Cerebellum (tissue), 4 donors: ENCODE measurements at places on chromosomes 1 and 21. TPM values are rescaled to one million over a fixed set of nuclear protein-coding genes. Genes with fewer than 3 reads are reported as not detected.

OR14A2 gene
- total RNA-seq: not detected

CROCC gene
- 17.2 TPM for total RNA-seq

RAB4A gene
- total RNA-seq: 26.5 TPM

GATAD2B gene
- 19.4 TPM for total RNA-seq

SPRR2A gene
- total RNA-seq: not detected

OR2T33 gene
- total RNA-seq: 0.64 TPM

ZNF683 gene
- total RNA-seq: not detected

AKIRIN1 gene
- total RNA-seq: 48.7 TPM

GBP2 gene
- 0.54 TPM for total RNA-seq

IFNLR1 gene
- total RNA-seq: 0.54 TPM

GPR37L1 gene
- 1.1 TPM for total RNA-seq

HMGN1 gene
- 153 TPM for total RNA-seq

TNFRSF18 gene
- not detected for total RNA-seq

LRRC8B gene
- total RNA-seq: 18.0 TPM

KRTAP10-9 gene
- total RNA-seq: not detected

SLAMF9 gene
- not detected for total RNA-seq

PDZK1 gene
- 0.91 TPM for total RNA-seq

KPRP gene
- not detected for total RNA-seq

PLA2G2A gene
- total RNA-seq: not detected

CD48 gene
- total RNA-seq: 0.45 TPM

AMY1B gene
- not detected for total RNA-seq

TNFSF18 gene
- 1.7 TPM for total RNA-seq

NEGR1 gene
- total RNA-seq: 28.7 TPM

IGSF21 gene
- total RNA-seq: 17.3 TPM

KRTAP19-1 gene
- total RNA-seq: not detected

MPL gene
- total RNA-seq: not detected

F5 gene
- total RNA-seq: 0.18 TPM

RAVER2 gene
- 21.4 TPM for total RNA-seq

FCGR2B gene
- 0.18 TPM for total RNA-seq

ANGPTL1 gene
- total RNA-seq: 0.82 TPM
